Right forelimb (tissue), 1 donor: ENCODE measurements at places on chromosomes 7 and 10.

DNA sequence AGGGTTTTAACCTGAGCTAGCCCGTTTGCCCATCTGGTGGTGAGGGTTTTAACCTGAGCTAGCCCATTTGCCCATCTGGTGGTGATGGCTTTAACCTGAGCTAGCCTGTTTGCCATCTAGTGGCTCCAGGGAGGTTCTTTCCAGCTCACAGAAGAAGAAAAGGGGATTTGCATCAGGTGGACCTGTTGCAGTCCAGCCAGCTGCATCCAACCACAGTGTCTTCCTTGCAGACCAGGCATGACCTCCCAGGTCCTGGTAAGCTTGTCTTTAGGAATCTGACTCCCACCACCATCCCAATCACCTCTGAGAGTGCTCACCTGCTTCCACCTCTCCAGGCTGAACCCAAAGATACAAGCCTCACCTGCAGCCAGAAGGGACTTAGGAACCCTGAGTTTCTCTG, 62.4 kb upstream of the EMX2 start:
- no peak for DNase-seq

GRCh38 chr7:93165447-93165846, 17.3 kb upstream of the SAMD9L start:
- DNase-seq = no peak

GRCh38 chr10:24324651-24325050, 115.7 kb downstream of the KIAA1217 start:
- DNase-seq = no peak

GRCh38 chr10:71534568-71535194, 138.0 kb downstream of the CDH23 start:
- no peak for DNase-seq

- DNase-seq = no peak
Measured at GRCh38 chr10:52466464-52466863, 152.4 kb downstream of the DKK1 start.

DNA sequence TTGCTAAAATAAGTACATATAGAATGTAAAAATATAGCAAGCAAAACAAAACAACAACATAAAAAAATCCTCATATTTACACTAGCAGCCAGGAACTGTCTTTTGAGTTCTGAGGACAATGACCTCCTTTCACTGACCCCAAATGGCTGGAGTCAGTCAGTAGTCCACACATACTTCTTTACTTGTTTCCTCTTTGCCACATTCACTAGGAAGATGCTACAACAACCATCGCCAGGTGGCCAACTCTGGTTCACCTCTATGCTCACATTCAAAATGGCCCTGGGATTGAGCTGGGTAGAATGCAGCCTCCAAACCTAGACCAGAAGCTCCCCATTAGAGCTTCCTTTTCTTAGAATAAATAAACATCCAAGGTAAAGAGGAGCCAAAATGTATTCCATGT, 356.2 kb downstream of the PLXNA4 start:
- no peak for DNase-seq

DNA sequence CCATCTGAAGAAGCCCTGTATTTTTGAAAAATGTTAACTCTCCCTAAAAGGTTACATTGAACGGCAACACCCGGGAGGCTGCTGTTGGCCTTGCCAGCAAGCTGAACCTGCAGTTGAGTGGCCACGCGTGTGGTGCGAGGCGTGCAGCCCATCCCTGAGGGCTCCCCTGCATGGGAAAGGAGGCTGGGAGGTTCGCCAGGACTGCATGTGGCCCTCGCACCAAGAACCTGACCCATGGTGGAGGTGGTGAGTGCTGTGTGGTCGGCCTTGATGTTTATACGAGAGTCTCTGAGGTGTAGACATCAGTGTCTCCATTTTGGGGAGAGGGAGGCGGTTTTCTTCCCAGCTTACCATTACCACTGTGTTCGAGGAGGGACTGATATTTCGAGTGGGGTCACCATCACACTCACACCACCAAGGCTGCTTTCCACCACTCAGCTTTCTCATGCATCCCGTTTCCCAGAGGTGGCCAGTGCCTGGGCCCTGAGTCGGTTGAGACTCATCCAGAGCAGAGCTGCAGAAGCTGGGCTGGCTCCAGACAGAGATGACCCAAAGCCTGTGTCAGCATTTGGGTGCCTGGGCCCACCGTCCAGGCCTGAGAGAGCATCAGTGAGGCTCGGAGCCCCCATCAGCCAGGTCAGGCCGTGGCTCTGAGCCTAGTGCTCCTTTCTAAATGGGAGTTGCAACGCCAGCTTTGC, 222.6 kb downstream of the EBF3 start:
- DNase-seq = no peak

- DNase-seq = no peak
Measured at GRCh38 chr7:947391-948210, 6.9 kb downstream of the ADAP1 start.

DNA sequence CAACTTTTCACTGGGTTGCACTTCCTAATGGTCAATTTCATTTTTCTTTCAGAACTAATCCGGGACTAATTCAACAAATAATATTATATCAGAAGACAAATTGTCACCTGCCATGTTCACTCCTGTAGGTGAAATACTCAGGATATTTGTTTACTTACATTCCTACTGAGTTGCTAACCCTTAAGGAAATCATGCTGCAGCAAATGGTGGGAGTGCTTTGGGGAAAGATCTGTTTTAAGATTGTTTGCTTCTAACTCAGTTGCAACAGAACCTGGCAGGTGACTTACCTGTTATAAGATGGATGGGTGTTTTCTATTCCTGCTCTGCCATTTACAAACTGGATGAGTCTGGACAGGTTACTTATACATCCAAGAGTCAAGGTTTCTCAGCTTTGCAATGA, 81.8 kb downstream of the ZNF248 start:
- no peak for DNase-seq

DNA sequence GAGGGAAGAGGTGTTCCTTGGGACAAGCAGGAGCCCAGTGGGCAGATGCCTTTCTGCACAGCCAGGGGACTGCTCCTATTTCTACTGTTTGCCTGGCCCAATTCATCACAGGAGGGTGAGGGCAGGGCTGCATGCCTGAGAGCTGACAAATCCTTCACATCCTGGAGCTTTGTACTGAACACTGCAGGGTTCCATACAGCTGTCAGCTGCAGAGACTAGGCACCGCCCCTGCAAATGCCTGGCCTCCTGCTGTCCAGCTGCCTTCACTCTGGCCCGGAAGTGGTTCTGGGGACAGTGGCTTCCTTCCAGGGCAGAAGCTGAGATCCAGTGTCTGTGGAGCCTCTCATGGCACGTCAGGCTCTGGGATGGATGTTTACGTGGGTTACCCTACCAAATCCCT, 470.7 kb downstream of the DNAJB6 start:
- DNase-seq = no peak

DNA sequence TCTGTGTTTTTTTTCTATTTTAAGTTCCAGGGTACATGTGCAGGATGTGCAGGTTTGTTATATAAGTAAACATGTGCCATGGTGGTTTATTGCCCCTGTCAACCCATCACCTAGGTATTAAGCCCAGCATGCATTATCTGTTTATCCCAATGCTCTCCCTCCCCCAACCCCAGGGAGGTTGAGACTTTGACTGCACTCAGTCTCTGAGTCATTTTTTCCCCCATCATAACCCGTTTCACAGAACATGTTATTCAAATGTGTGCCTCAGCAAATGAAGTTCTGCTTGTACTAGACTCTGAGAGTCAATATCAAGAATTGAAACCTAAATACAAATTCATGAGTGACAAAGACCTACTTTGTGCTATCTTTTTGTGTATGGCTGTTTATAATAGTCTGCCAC, 70.0 kb upstream of the CYP26C1 start:
- DNase-seq = no peak

DNA sequence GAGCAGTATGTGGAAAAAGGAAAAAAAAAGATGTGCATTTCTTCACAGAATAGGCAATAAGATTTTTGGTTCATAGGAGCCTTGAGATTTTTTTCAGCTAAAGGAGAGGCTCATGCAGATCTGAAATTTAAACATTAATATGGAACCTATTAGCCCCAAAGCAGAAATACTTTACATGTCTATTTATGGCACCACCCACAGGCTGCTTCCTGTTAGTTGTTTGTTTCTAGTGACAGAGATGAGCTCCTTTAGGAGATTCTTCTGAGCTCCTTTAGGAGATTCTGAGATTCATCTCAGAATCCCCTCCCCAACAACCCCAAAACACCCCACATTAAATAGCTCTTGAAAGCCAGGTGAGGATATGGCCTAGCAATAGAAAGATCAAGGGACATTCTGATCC, 27.9 kb upstream of the HPS1 start:
- DNase-seq = no peak

DNA sequence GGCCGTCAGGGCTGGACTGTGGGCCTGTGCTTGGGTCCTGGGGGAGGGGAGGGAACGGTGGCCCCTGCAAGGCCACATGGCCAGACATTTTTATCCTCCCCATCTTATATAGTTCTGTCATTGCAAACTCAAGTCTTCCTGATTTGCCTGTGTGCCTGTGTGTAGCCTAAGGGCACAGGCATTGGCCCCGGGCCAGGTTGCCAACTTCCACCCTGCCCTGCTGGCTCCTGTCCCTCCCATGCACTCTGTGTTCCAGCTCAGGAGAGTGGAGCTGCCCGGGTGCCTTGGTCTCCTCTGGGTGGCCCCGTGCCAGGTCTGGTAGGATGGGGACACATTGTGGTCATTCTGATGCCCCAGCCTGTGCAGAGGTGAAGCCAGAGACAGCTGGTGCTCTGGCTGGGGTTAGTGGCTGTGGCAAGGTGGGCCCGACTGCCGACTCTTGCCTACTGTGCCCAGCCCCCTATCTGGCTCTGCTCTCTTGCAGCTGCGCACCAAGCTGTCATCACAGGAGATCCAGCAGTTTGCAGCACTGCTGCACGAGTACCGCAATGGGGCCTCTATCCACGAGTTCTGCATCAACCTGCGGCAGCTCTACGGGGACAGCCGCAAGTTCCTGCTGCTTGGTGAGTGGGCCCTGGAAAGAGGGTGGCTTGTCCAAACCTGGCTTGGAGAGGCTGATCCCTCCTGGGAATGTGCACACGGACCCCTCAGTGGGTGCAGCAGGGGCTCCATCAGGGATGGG, 14.8 kb downstream of the NACAD start:
- no peak for DNase-seq

GRCh38 chr10:14660831-14661230, 113.9 kb downstream of the FAM107B start:
- no peak for DNase-seq

- no peak for DNase-seq
Measured at GRCh38 chr10:83917537-83918506, 221.5 kb upstream of the GHITM start.

DNA sequence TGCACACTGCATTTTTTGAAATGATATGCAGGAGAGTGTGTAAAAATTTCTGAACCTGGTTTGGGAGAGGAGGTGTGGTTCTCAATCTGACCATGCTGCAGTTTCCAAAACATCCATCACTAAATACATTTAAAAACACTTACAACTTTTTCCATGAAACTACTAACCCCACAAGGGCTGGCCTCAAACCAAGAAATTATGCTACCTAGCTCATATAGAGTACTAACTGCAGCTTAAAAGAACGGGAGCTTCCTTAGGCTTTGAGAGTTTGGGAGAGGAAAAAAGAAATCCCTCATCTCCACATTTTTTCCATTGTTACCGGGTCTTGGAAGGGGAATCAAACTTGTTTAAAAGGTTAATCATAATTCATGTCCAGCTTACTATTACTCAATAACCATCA, 214.2 kb downstream of the GLI3 start:
- DNase-seq = no peak

- no peak for DNase-seq
Measured at GRCh38 chr7:124201768-124202349, 169.0 kb upstream of the TMEM229A start.

- no peak for DNase-seq
Measured at GRCh38 chr7:63925626-63926460, 72.8 kb upstream of the ZNF722 start.

DNA sequence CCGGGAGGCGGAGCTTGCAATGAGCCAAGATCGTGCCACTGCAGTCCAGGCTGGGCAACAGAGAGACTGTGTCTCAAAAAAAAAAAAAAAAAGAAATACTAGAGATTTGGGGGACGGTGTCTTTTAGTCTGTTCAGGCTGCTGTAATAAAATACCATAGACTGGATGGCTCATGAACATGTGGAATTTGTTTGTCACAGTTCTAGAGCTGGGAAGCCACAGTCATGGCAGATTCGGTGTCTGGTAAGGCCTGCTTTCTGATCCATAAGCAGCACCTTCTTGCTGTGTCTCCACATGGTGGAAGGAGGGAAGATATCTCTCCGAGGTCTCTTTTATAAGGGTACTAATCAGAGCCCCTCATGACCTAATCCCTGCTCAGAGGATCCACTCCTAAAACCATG, 102.7 kb upstream of the MKLN1 start:
- DNase-seq = no peak

GRCh38 chr7:44077681-44078091, 4.6 kb downstream of the POLM start:
- peak; percentile 25 for DNase-seq

DNA sequence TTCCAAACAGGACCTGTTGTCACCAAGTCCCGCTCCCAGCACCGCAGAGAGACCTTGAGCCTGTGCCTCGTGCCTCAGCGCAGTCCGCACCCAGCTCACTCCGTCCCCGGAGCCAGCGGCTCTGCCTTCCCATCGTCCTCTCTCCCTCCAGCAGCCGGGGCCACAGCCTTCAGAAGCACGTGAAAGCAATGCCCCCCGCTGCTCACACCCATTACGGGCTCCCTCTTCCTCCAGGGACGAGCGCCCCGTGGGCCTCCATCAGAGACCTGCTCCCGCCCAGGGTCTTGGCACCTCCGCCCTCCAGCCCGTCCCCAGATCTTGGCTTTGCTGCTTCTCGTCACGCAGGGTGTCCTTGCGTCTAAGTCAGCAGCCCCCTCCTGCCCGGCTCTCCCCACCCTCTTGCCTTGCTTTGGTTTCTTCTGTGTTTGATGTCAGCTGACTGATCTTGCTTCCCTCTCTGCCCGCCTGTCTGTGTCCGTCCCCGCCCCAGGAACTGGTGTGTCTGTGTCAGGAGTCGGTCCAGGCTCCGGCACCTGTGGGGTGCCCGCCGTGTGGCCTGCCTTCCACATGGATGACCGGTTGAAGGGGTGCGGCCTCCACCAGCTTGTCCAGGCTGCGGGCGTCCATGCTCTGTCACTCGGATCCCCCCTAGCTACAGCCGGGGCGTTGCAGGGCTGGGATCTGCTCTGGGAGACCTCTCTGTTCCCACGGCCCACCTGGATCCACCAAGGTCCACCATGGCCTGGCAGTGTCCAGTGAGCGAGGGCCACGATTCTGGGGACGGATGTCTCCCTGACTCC, 61.9 kb downstream of the FOXL3 start:
- no peak for DNase-seq

- no peak for DNase-seq
Measured at GRCh38 chr10:53315709-53316108, 543.1 kb upstream of the MBL2 start.

DNA sequence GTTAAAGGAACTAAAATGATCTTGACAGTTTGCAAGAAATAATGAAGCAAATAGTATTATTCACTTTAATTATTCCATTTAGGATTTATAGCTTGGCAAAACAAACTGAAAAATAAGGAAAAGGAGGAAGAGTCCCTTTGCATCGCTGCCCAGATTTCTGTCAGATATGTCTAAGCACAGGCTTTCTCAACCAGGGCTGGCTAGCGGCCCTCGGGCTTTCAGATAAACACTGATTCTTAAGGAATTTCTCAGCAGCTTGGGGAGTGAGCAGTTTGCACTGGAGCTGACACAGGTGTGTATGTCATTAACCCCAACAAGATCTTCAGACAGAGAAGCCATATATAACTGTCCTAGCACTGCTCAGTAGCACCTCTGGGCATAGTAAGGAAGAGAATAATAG, 47.9 kb upstream of the SEMA3D start:
- no peak for DNase-seq
